Activated CD8-positive, alpha-beta memory T cell treated with anti-CD3 and anti-CD28 coated beads for 24 hours (primary cell): ENCODE measurements at places on chromosomes 12 and 14.

GRCh38 chr12:130747867-130748740 lies 32.0 kb upstream of the RIMBP2 start:
- peak; percentile 89 for DNase-seq

DNA sequence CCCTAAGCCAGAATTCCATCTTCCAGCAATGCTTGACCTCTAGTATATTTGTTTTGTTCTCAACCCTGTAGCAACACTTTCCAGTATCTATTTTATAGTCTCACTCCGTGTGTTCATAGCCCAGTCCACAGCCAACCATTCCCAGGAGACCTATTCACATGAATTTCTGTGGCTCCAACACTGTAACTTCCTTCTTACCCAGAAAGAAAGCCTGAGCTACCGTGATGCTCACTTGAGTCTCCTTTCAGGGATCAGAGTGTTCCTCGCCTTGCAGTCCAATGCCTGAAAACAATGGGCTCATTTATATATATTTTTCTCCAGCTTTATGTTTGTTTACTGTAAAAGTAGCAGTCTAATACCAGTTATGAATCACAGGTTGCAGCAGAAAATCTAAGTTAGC lies 645.0 kb upstream of the NOVA1 start:
- DNase-seq, result no peak

- DNase-seq, result no peak
These were observed 8.9 kb downstream of the DPPA3 start for GRCh38 chr12:7719946-7720730.

DNA sequence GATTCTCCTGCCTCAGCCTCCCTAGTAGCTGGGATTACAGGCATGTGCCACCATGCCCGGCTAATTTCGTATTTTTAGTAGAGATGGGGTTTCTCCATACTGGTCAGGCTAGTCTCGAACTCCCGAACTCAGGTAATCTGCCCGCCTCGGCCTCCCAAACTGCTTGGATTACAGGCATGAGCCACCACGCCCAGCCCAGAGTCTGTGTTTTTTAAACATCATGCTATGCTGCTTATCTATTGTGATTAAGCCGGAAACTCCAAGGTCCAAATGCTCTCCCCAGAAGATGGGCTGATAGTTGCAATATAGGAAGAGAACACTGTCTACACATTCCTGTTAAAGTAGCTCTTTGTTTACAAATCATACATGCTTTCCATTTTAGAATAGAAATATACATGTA lies 30.5 kb upstream of the MAX start:
- no peak for DNase-seq

- DNase-seq, result no peak
These were observed 279.2 kb downstream of the SYT1 start for GRCh38 chr12:79143803-79144202.

GRCh38 chr12:113850309-113851056 lies 115.6 kb downstream of the RBM19 start:
- DNase-seq, result no peak

GRCh38 chr14:77139540-77140358 lies 1.8 kb downstream of the ZDHHC22 start:
- peak; percentile 75 for DNase-seq

GRCh38 chr12:9342614-9343353 lies 134.6 kb upstream of the PZP start:
- DNase-seq, result no peak
